ENCODE measurements at places on chromosomes 5 and 9.

- DNase-seq: no peak
These were observed 41.1 kb downstream of the LURAP1L start for GRCh38 chr9:12815888-12816287.

GRCh38 chr5:83219495-83219894 is 142.1 kb downstream of the XRCC4 start:
- no peak for DNase-seq

GRCh38 chr5:149168276-149168906 is 27.1 kb downstream of the ABLIM3 start:
- DNase-seq: no peak

GRCh38 chr9:20623021-20623747 is 885 bp upstream of the MLLT3 start:
- no peak for DNase-seq

DNA sequence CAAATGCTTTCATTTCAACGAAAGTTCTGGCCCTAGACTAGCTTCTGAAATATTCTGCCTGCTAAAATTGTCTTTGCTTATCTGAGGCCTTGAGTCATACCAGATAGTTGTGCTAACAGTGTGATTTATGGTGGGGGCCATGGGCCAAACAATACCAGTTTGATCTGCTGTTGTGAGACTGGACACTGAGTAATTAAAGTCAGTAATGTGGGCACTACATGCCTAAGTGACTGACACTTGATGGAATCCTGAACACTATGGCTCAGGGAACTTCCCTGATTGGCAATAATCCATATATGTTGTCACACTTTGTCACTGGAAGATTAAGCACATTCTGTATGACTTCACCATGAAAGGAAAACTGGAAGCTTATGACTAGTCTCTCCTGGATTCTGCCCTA is 127.6 kb upstream of the CYLC2 start:
- DNase-seq: no peak

- DNase-seq: no peak
These were observed 45.0 kb upstream of the VLDLR start for GRCh38 chr9:2576631-2577030.

GRCh38 chr5:9833871-9834270 is 203.7 kb upstream of the TAS2R1 start:
- DNase-seq: no peak

GRCh38 chr5:95424526-95424925 is 33.4 kb downstream of the FAM81B start:
- no peak for DNase-seq

DNA sequence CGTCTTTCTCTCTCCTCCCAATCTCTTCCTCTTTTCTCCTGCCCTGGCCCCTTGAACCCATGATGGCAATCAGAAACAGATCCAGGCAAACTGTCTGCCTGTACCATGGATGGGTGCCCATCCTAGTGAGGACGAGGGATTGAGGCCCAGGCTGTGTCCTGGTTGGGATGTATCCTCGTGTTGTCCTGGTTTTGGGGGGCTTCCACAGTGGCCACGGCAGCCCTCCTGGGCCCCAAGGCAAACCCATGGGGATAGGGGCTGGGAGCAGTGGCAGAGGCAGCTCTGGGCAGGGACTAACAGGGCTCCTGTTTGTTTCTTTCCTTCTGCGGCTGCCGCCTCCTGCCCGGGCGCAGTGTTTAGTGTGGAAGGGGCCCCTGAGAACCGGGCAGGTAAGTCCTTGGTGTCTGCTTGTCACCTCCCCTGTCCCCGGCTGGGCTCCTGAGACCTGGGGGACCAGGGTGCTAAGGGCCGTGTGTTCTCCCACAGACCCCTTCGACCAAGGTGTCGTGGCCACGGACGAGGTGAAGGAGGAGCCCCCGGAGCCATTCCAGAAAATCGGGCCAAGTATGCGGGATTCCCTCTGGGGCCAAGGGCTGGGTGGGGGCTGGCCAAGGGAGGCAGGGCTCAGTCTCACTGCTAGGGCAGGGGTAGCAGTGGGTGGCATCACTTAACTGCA is 70.0 kb downstream of the AMBP start:
- DNase-seq: no peak

DNA sequence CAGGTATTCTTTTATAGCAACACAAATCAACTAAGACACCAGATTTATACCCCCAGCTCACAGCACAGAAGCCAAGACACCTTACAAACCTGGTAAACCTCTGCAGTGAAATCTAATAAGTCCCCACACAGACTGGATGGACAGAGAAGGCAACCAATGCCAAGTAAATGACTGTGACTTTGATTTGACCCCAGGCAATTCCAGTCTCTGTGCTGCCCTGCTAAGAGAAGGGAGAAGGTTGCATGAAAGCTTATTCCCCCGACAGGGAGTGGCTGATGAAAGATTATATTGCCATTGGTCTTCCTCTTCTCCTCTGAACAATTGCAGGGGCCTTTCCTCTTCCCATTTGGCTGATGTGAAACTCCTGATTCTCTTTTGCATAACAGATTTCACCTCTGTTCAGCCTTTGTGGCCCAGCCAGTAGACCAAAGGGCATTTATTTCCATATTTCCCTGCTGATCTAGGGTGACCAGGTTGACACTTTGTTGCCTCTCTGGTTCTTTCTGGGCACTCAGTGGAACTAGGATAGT is 107.6 kb downstream of the ADRB2 start:
- DNase-seq: no peak

DNA sequence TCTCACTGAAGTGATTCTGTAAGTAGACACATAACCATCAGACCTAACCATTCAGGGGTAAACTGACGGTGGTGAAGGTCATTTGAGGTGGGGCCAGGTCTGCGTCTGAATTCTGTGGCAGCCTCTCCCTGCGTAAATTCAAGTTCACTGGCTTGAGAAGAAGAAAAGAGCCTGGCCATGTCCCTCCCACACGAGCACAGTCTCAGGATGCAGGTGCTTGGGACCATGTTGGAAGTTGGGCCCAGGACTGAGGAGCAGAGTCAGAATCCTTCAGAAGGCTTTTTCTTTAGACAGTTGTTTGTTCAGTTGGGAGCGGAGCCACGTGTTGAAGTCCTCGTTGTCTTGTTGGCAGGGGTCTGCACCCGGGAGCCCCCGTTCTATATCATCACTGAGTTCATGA is 24.1 kb downstream of the QRFP start:
- DNase-seq: no peak

DNA sequence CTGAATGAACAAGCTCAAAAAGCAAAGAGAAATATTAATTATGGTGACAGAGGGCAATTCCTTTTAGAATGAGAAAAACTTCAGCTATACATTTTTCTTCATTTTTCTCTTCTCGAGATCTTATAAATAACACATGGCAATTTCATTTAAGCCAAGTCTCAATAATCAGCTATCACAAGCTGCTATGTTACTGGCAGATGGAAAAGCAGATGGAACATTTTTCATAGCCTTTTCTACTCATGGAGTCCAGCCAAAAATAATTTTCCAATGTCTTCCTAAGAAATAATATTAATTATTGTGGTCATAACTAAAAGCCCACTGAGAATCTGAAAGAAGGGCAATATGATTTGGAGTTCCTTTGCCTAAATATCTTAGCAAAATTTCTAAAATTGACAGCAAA is 35.6 kb downstream of the SKIC3 start:
- no peak for DNase-seq

DNA sequence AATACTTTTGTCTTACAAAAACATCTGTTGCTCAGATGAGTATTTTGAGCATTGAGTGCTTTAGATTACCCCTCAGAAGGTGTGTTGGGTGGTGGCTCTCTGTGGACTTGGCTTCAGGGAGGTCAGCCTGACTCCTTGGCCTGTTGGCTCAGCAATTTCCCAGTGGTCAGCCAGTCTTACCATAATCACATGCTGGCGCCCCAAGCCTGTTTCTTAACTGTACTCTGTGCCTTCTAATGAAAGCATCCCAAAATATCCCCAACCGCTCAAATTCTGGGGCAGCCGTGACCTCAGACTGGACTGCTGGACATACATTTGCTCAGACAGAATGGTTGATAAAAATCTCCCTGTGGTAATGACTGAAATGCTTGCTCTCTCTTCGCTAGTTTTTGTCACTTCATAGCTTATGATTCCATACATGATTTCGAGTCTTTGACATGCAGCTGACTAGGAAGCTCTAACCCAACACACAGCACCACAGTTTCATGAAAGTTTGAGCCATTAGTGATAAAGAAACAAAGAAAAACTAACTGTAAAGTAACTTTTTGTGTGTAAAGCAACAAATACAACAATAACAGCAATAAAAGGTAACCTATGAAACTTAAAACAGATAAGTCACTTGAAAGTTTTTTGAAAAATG is 562.2 kb upstream of the MEF2C start:
- DNase-seq: no peak

DNA sequence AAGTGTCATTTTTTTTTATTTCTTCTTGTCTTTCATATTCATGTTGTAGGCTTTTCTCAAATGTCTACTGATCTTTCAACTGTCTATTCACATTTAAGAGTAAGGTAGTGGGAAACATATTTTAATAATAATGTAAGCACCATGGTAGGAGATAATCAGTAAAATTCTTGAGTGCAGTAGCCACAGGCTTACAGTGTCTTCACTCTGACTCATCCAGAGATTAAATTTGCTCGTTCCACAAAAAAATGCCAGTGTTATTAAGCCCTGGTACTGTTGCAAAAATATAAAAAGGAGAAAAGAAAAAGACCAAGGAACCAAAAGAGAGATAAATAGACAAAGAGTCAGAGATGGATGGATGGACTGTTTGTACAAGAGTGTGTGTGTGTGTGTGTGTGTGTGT is 43.0 kb downstream of the PARP8 start:
- no peak for DNase-seq

- DNase-seq: peak; percentile 33
These were observed 149.5 kb downstream of the FANCC start for GRCh38 chr9:95167998-95168397.

DNA sequence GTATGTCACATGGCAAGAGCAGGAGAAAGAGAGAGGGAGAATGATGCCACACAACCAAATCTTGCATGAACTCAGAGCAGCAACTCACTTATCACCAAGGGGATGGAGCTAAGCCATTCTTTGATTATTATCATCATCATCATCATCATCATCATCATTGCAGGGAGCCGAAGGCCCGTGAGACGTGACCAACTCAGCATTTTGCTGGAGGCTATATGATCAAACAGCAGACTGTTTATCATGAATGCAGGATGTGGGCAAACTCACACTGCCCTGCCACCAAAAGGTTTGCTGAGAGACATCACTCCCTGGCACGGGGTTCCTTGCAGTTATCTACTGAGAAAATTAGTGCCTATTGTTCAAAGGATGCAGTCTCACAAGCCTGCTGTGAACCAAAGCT is 8.6 kb upstream of the ZNF169 start:
- DNase-seq: no peak

DNA sequence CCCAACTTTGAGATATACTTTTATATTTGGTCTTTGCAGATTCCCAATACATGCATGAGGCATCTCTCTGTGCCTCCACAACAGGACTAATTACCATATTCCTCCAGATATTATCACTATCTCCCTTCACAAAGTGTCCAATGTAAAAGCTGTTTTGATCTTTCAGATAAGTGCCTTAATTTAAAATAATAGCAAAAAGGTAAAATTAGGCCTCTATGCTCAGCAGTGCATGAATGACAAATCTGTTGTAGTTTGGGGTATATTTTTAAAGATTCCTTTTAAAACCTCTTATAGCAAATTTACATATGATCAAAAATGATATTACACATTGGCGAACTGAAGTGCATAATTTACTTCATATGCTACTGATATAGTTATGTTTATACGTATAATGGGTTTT is 369.2 kb upstream of the CCNH start:
- no peak for DNase-seq

GRCh38 chr9:83933790-83934189 is 12.6 kb upstream of the KIF27 start:
- no peak for DNase-seq

- DNase-seq: no peak
These were observed 10.5 kb upstream of the SCGB3A1 start for GRCh38 chr5:180601591-180602480.

- no peak for DNase-seq
These were observed 30.4 kb downstream of the FAM163B start for GRCh38 chr9:133578524-133579441.

- no peak for DNase-seq
These were observed 371.4 kb upstream of the CDH18 start for GRCh38 chr5:20359377-20359776.

GRCh38 chr9:91680106-91680505 is 256.5 kb upstream of the NFIL3 start:
- DNase-seq: no peak
